Common myeloid progenitor, CD34-positive (primary cell): ENCODE measurements at places on chromosomes 16 and 17.

DNA sequence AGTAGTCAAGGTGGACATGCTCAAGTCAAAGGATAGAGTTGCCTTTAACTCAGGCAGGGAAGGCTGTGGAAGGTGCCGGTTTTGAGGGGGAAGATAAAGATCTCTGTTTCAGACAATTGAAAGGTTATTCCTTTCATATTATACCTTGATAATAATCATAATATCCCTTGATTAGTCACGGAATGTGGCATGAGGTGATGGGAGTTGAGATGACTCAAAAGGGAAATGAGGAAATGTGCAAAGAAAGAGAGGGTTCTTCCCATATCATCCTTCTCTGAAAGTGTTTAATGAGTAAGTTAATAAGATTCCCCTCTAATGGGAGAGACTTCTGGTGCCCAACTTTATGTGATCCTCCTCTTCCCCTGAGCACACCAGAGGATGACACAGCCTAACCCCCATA lies 43.1 kb upstream of the HS3ST2 start:
- no peaks in the 10 kb centered on the region for H3K36me3 ChIP-seq
- H3K4me1 ChIP-seq: no peaks in the 10 kb centered on the region
- H3K4me3 ChIP-seq: no peak overlapping the region

DNA sequence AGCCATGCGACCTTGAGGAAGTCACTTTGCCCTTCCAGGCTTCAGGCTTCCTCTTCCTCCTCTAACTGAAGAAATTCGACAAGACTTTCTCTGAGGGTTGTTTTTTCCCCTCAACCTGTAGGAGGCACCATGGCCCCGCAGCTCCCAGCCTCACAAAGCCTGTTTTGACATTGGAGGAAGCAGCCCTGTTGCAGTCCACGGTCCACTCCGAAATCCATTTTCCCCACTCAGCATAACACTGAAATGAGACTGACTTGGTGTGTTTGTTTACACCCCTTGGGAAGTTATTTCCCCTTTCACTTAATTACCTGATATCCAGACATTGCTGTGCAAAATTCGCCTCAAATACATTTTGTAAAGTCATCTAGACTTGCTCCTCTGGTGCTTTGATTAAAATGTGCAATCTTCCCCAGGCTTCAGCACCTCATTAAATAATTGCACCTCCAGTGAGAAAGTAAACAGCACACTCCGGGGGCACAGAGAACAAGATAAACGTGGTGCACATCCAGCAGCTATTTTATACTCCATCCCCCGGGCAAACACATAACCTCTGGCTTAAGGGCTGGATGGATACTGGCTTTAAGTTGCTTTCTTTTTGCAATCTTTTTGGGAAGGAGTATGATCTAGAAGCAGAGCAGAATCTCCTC lies 41.4 kb upstream of the PIRT start:
- H3K27ac ChIP-seq: no peak overlapping the region
- no peaks in the 10 kb centered on the region for H3K36me3 ChIP-seq
- peaks cover 13% of the 10 kb centered on the region for H3K27me3 ChIP-seq
- no peaks in the 10 kb centered on the region for H3K4me1 ChIP-seq
- no peak for DNase-seq
- H3K4me3 ChIP-seq: no peak overlapping the region

- no peak for DNase-seq
- peaks cover 31% of the 10 kb centered on the region for H3K4me1 ChIP-seq
- H3K36me3 ChIP-seq: no peaks in the 10 kb centered on the region
- no peak overlapping the region for H3K27ac ChIP-seq
- no peak overlapping the region for H3K4me3 ChIP-seq
- H3K27me3 ChIP-seq: peaks cover 10% of the 10 kb centered on the region
These were observed 1.2 kb downstream of the SLC6A4 start for GRCh38 chr17:30234296-30234695.

- H3K4me3 ChIP-seq: no peak overlapping the region
- H3K36me3 ChIP-seq: no peaks in the 10 kb centered on the region
- no peak for DNase-seq
- H3K4me1 ChIP-seq: no peaks in the 10 kb centered on the region
These were observed 303.4 kb downstream of the WWOX start for GRCh38 chr16:78402833-78403232.

GRCh38 chr17:35166526-35166925 lies 18.9 kb downstream of the UNC45B start:
- H3K4me1 ChIP-seq: peaks cover 8% of the 10 kb centered on the region
- H3K27ac ChIP-seq: no peak overlapping the region
- no peak overlapping the region for H3K4me3 ChIP-seq
- no peaks in the 10 kb centered on the region for H3K36me3 ChIP-seq

DNA sequence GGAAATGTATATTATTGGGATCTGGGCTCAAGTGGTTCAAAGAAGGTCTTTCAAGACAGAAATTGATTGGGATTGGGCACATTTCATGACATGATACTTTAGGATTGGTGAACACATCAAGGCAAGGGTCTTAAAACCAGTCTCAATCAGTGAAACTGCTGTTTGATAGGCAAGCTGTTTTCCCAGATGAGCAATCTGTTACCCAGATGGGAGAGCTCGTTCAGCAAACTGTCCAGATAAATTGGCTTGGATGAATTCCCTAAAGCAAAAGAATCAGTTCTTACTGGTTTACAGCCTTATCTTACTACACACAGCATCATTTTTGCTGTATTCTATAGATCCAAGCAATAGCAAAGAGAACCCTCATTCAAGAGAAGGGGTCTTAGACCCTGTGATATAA lies 31.0 kb upstream of the CNEP1R1 start:
- no peak overlapping the region for H3K4me3 ChIP-seq
- H3K4me1 ChIP-seq: no peaks in the 10 kb centered on the region
- DNase-seq: no peak
- H3K27me3 ChIP-seq: peaks cover 7% of the 10 kb centered on the region
- no peak overlapping the region for H3K27ac ChIP-seq

- no peak overlapping the region for H3K4me3 ChIP-seq
- H3K4me1 ChIP-seq: no peaks in the 10 kb centered on the region
- H3K27ac ChIP-seq: no peak overlapping the region
- H3K36me3 ChIP-seq: no peaks in the 10 kb centered on the region
- DNase-seq: no peak
- H3K27me3 ChIP-seq: no peaks in the 10 kb centered on the region
These were observed 225.6 kb downstream of the TANC2 start for GRCh38 chr17:63191610-63192009.

GRCh38 chr16:8614435-8615029 lies 7.0 kb upstream of the METTL22 start:
- H3K36me3 ChIP-seq: no peaks in the 10 kb centered on the region
- DNase-seq: no peak
- no peak overlapping the region for H3K27ac ChIP-seq
- no peaks in the 10 kb centered on the region for H3K4me1 ChIP-seq
- no peak overlapping the region for H3K4me3 ChIP-seq
- H3K27me3 ChIP-seq: peaks cover 4% of the 10 kb centered on the region

- no peak overlapping the region for H3K4me3 ChIP-seq
- H3K27ac ChIP-seq: no peak overlapping the region
- H3K4me1 ChIP-seq: no peaks in the 10 kb centered on the region
- peaks cover 8% of the 10 kb centered on the region for H3K27me3 ChIP-seq
- H3K36me3 ChIP-seq: no peaks in the 10 kb centered on the region
These were observed 75.8 kb upstream of the MED13 start for GRCh38 chr17:62140836-62141235.

- no peaks in the 10 kb centered on the region for H3K27me3 ChIP-seq
- DNase-seq: no peak
- H3K27ac ChIP-seq: no peak overlapping the region
- no peak overlapping the region for H3K4me3 ChIP-seq
- peaks cover 63% of the 10 kb centered on the region for H3K36me3 ChIP-seq
- H3K4me1 ChIP-seq: no peaks in the 10 kb centered on the region
These were observed 12.6 kb downstream of the MPHOSPH6 start for GRCh38 chr16:82157534-82157812.

- peak; percentile 29 for DNase-seq
- no peaks in the 10 kb centered on the region for H3K36me3 ChIP-seq
- no peaks in the 10 kb centered on the region for H3K27me3 ChIP-seq
- H3K27ac ChIP-seq: no peak overlapping the region
- peaks cover 34% of the 10 kb centered on the region for H3K4me1 ChIP-seq
These were observed 2.4 kb downstream of the DHRS7B start for GRCh38 chr17:21129023-21129681.

GRCh38 chr16:58040496-58040846 lies 14.9 kb downstream of the MMP15 start:
- H3K27me3 ChIP-seq: no peaks in the 10 kb centered on the region
- no peak overlapping the region for H3K4me3 ChIP-seq
- no peaks in the 10 kb centered on the region for H3K36me3 ChIP-seq
- no peaks in the 10 kb centered on the region for H3K4me1 ChIP-seq
- H3K27ac ChIP-seq: no peak overlapping the region

DNA sequence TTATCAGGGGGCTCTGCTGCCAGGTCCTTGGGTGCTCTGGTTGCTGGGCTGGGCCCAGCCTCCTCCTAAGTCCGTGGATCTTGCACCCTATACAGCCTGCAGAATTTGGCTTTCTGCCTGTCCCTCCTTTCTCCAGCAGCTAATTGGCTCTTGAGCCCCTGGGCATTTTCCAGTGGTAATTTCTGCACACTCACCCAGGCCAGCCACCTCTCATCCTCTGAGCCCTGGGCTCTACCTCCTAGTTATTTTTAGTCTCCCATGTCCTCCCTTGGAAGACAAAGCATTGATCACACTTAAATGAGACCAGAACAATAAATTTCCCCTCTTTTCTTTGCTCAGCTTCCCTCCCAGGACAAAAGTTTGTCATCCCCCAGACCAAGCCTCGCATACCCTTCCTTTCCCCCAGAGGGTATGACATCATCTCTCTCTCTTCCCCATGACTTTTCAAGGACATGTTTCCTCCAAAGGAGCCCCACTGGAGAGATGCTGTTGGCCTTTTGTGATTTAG lies 38.1 kb downstream of the C17orf75 start:
- H3K36me3 ChIP-seq: no peaks in the 10 kb centered on the region
- no peak for DNase-seq
- H3K27me3 ChIP-seq: no peaks in the 10 kb centered on the region
- no peak overlapping the region for H3K4me3 ChIP-seq

GRCh38 chr16:2238150-2238837 lies 2.0 kb downstream of the DNASE1L2 start:
- no peak overlapping the region for H3K27ac ChIP-seq
- peaks cover 18% of the 10 kb centered on the region for H3K4me1 ChIP-seq
- H3K4me3 ChIP-seq: no peak overlapping the region

DNA sequence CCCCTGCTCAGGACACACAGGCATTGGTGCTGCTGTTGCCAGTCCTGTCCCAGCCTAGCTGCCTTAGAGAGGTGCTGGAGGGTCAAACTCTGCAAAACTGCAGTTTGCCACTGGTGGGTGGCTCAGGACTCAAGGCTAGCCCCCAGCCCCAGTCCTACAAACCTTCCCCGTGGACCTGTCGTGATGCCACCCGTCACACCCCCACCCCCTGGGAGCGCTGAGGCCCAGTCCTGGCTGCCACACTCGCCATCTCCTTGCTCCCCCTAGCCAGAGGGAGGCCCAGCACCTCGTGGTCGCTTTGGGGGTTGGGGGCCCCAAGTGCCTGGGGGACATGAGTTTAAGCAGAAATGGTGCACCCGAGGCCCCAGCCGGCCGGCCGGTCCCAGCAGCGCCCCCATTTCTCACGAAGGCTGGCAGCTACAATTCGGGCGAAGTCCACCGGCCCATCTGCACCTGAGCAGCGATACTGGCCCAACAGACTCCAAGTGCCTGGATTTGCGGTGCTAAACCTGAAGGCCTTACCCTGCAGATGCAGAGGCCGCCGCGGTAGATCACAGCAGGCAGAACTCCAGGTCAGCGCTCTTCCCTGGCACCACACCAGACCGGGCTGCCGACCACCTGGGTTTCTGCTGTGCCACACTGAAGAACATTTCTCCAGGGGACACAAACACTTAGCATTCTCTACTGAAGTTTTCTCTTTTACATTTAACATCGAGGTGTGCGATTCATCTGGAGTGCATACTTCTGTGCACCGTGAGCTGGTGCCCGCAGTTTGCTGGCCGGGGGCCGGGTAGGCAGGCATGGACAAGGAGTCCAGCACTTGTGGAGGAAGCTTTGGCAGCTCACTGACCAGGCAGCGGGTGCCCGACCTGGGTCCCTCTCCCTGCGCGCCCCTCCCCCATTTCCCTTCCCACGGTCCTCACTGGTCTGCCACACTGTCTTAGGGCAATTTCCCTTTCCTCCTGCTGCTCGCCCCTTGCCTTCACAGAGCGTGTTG lies 130.0 kb downstream of the KCNJ12 start:
- no peak overlapping the region for H3K4me3 ChIP-seq
- no peak for DNase-seq
- H3K27ac ChIP-seq: no peak overlapping the region
- peaks cover 11% of the 10 kb centered on the region for H3K27me3 ChIP-seq
- peaks cover 11% of the 10 kb centered on the region for H3K4me1 ChIP-seq
- H3K36me3 ChIP-seq: no peaks in the 10 kb centered on the region

DNA sequence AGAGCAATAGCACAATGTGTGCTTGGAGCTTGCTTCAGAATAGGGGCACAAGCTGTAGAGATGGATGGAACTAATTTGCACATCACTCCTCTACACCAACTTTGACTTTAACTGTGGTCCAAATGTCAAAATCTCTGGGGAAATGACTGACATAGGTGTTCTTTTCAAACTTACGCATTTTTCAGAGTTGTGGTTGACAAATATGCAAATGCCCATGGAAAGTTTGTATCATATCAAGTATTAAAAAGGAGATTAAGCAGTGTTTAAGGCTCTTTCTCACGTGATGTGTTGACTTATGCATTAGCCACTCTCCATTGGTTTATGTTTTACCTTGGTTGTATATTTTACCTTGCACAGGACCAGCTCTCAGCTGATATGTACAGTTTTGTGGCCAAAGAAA lies 77.1 kb downstream of the ELAC2 start:
- no peak for DNase-seq
- no peaks in the 10 kb centered on the region for H3K27me3 ChIP-seq
- H3K4me1 ChIP-seq: no peaks in the 10 kb centered on the region
- H3K4me3 ChIP-seq: no peak overlapping the region
- H3K27ac ChIP-seq: no peak overlapping the region

DNA sequence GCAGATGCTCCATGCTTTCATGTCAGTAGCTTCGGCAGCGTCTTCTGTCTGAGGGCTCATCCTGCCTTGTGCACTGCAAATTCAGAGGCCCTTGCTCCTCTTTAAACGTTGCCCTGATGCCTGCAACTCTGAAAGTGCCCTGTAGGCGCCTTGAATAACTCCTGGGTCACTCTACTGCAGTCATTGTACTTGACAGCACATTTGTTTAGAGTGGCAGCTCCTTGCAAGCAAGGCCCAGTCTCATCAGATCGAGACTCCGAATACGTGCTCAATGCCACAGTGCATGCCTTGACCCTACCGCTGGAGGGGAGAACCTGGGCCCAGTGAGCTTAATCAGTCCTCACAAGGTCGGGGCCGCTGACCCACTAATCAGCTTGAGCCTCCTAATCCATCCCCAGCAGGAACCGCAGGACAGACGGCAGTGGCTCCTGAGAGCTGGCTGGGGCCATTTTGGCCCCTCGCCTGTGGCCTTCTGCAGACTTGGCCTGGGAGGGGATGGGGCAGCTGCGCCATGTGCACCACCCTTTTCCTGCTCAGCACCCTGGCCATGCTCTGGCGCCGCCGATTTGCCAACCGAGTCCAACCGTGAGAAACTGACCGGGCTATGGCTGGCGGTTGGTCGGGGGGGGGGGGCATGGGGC lies at the start of gene PRCD:
Gene PRCD (plus strand): TSS at position 414 of the 641 bp plus-strand sequence. CDS start 98 bp downstream, at position 512.
- H3K4me1 ChIP-seq: peaks cover 48% of the 10 kb centered on the region
- DNase-seq: no peak
- H3K27ac ChIP-seq: no peak within 1 kb of the TSS
- no peaks in the 10 kb centered on the region for H3K36me3 ChIP-seq
